ENCODE measurements at places on chromosomes 12 and 14.

GRCh38 chr12:5904441-5904840 lies 40.6 kb downstream of the ANO2 start:
- DNase-seq = no peak

- DNase-seq = no peak
These were observed 88.5 kb upstream of the HSPB8 start for GRCh38 chr12:119090276-119090675.

DNA sequence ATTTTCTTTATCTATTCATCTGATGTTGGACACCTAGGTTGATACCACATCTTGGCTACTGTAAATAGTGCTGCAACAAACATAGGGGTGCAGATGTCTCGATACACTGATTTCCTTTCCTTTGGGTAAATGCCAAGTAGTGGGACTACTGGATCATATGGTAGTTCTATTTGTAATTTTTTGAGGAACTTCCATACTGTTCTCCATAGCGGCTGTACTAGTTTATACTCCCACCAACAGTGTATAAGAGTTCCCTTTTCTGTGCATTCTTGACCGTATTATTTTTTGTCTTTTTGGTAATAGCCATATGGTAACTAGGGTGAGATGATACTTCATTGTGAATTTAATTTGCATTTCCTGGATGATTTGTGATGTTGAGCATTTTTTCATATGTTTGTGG lies 71.8 kb downstream of the LRP6 start:
- DNase-seq = no peak

DNA sequence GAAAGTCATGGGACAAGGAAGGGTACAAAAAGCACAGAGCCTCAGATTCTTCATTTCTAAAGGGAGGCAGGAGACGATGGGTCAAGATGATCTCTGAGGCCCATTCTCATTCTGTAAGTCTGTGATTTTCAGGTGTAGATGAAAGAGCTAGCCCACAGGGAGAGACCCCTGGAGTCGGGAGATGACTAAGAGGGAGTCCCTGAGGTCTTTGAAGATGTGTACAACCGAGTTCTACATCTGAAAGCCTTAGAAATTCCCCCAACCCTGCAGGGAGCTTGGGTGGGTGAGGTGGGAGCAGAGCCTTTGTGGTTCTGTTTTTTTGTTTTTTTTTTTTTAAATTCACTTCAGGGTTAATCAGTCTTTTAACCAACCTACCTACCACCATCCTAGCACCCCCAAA lies 3.1 kb downstream of the WNT10B start:
- no peak for DNase-seq
